ENCODE measurements at places on chromosomes 2 and 18.

GRCh38 chr2:168210895-168211570, 36.4 kb downstream of the STK39 start:
- no peak for DNase-seq

DNA sequence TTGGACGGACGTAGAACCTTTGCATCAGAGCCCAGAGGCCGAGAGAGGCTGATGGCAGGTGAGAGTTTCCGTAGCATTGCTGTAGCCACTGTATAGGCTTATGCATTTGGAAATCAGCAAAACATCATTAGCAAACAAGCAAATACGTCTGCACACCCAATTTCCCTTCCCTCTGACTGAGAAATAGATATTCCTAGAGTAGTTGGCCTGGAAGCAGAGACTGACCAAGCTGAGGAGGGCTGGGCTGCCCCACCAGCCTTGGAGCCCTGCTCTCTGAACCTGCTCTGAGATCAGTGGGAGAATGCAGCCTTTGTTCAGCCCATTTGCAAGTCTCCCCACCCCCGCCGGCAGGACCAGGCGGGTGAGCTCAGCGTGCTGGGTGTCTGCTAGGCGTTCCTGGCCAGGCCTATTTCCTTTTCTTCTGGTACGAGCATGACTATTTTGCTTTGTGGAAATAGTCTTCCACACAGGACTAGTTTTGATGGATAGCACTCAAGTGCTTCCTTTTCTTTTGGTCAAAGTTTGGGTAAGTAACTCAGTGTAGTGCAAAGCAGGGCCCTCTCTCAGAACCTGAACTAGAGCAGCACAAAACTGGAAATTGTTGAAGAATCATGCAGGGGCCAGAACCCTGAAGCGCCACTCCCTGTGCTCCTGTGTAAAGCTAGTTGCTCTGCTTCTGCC, 21.9 kb upstream of the RNF149 start:
- peak; percentile 52 for DNase-seq

DNA sequence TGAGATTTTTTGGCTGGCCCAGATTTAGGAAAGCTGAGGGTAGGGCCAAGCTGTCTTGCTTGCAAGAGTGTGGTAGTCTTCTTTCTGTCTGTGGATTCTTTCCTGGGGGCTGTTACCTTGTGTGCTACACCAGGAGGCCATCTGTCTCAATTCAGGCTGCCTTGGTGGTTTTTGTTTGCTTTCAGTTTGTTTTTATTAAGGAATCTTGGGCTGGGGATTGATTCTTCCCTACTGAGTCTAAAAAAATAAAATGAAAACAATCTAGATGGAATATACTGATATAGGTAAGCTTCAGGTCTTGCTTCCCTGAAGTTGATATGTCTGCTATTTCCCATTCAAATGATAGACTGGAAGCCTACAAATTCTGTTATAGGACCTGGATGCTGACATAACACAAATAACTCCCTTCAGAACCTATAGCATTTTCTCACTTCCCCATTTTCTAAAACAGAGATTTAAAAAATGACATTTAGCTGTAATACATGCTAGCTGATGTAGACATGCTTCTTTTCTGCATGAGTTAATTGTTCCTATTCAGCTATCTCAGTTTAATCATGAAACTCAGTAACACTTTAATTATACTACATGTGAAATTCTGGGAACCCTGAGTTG, 5.3 kb downstream of the LHCGR start:
- DNase-seq, result no peak

- no peak for DNase-seq
These were observed 207.1 kb upstream of the SLC14A2 start for GRCh38 chr18:45408218-45408617.

DNA sequence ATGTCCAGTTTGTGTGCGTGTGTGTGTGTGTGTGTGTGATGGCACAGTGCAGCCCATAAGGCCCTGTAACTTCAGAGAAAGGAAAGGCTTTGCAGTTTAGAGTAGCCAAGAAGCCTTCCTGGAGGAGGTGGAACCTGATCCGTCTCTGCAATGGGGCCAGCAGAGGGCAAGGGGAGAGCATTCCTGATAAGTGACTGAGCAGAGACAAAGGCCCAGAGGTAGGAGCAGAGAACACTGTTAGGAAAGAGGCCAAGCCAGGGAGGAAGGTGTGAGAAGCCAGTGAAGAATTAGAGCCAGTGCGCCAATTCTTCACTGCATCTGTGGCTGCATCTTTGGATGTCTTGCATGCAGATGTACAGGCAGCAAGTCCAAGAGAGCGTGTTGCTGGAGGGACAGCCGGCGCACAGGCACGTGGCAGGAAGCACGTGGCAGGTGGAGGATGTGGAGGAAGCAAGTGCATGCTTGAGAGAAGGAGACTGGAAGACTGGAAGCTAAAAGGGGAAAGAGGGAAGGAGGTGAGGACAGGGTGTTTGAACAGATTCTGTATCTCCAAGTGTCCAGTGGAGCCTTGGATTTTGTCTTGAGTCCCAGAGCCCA, 196.3 kb downstream of the CTIF start:
- peak; percentile 35 for DNase-seq

DNA sequence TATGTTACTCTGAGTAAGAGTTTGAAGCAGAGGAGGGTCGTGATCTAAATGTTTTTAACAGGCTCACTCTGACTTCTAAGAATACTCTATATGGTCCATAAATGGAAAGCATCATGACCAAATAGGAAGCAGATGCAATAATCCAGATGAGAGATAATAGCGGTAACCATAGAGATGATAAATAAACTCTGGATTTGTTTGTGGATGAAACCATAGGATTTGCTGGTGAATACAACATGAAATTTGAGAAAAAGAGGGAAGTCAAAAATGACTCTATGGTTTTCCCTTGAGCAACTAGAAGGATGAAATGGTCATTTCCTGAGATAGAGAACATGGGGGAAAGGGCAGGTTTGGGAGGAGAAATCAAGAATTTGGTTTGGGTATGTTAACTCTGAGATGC, 3.9 kb downstream of the HEATR5B start:
- DNase-seq, result no peak

GRCh38 chr2:60446413-60447267, 106.8 kb downstream of the BCL11A start:
- DNase-seq, result no peak

DNA sequence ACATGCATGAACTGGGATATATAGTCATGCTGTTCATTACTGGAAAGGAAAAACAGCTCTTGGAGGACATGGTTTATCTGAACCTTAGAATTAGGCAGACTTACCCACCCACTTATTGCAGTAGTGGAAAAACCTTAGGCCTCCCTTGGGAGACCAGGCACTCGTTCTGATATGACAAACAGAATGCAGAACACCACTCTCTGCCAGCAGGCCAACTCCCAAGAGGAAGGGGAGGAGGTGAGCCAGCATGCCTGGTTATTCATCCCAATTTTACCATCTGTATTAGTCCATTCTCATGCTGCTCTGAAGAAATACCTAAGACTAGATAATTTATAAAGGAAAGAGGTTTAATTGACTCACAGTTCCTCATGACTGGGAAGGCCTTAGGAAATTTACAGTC, 17.5 kb downstream of the C18orf63 start:
- no peak for DNase-seq

DNA sequence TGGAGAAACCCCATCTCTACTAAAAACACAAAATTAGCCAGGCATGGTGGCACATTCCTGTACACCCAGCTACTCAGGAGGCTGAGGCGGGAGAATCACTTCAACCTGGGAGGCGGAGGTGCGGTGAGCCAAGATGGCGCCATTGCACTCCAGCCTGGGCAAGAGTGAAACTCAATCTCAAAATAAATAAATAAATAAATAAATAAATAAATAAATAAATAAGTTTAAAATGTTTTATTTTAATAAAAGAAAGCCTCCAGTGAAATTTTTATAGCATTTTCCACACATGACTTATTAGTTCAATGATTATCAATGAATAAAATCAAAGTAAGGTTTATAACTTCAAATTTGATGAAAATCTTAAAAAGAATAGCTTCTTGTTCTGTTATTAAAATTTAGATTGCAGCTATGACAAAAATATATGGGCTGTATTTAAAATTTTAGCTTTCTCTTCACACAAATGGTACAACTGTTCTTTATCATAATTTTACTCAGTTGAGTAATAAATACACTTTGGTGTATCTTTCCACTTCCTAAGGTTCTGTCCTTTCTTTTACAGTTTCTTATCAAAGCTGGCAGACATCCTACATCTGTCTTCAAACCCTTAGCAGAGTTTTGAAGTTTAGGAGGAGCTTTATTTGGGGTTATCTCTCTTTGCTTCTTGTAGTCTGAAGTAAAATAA, 78.4 kb upstream of the ZSWIM2 start:
- no peak for DNase-seq

GRCh38 chr18:22563164-22563583, 145.5 kb upstream of the CTAGE1 start:
- DNase-seq, result peak; percentile 75

- no peak for DNase-seq
These were observed 114.3 kb downstream of the GCA start for GRCh38 chr2:162458240-162458639.

DNA sequence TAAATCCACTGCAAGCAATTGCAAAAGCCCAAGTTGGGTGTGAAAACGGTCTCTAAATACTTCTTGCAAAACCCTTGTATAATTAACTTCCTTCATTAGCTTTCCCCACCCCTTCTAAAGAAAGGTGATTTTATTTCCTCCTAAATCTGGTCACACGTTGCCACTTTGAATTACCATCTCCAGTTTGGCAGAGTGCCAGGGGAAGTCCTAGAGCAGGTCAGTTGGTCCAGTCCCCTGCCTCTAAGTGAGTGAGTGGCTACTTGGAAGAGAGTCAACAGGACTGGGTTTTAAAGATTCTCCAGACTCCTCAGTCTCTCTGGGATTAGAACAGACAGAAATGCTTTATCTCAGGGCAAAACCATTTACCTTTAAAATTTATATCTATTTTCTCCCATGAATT, 18.7 kb upstream of the LYPD6B start:
- DNase-seq, result no peak

DNA sequence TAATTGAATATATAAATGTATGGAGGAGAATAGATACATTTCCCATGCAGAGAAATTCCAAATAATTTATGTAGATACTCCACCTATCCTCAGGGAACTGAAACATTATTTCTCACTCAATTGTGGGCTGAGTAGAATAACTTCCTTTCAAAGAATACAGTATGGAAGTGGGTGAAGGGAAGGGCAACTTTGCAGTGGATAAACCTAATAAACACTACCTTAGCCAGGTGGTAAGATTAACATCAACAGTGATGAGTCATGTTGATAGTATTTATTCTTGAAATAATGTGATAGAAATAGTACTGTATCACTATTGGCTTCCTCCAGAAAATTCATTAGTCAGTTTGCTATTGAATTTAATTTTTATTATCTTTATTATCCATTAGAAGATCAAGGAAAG, 716.4 kb upstream of the CHAC2 start:
- no peak for DNase-seq

GRCh38 chr2:71826826-71827523, 320.7 kb downstream of the CYP26B1 start:
- DNase-seq, result no peak

- no peak for DNase-seq
These were observed 738.2 kb upstream of the GCFC2 start for GRCh38 chr2:76448956-76449355.

DNA sequence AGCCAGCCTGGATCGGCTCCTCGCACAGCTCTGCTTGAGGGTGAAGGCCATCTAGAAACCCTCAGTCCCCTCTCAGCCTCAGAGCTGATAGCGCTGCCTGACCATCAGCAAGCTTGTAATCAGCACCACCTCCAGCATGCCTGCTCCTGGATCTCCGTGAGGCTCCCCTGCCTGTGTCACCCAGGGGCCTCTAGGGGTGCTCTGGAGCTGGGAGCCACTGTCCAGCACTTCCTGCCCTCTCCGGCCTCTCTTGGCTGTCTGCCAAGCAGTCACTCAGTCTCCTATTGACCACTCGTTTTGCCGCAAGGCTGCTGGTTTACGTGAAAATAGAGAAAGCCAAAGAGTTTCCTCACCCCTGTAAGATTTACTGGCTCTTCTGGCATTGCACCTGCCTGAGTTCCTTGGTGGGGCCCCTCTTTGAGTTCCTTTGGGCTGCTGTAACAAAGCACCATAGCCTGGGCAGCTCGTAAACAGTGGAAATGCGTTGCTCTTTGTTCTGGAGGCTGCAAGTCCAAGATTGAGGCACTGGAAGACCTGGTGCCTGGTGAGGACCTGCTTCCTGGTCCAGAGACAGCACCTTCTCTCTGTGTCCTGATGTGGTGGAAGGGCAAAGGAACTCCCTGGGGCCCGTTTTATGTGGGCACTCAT, 17.9 kb downstream of the CAPN10 start:
- peak; percentile 72 for DNase-seq

GRCh38 chr2:231399046-231399852, 3.7 kb downstream of the B3GNT7 start:
- DNase-seq, result no peak

DNA sequence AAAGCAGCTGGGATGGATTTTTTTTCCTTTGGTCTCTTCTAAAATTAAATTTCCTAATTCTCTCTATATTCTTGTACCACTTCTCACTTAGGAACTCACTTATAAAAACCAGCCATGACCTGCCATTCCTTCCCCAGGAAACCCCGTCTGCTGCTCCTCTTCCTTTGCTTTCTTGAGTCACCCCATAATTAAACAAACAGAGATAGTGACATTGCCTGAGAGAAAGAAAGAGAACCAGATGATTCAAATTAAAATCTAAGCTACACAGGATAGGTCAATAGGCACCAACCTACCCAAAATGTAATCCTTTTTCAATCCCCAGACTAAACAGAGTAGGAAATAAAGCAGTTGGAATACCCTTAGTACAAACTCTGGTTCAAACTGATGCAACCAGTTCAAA, 9.7 kb downstream of the STK39 start:
- DNase-seq, result no peak

- peak; percentile 68 for DNase-seq
These were observed 181.7 kb downstream of the ANAPC1 start for GRCh38 chr2:111702119-111702803.

- no peak for DNase-seq
These were observed 39.9 kb upstream of the LDAH start for GRCh38 chr2:20862850-20863249.

GRCh38 chr2:39523308-39524044, 86.4 kb upstream of the MAP4K3 start:
- no peak for DNase-seq

- DNase-seq, result peak; percentile 31
These were observed 321.0 kb upstream of the THSD7B start for GRCh38 chr2:136444323-136444722.

GRCh38 chr18:2035056-2035455, 536.2 kb downstream of the METTL4 start:
- DNase-seq, result no peak

Measured in neural progenitor cell (in vitro differentiated cells).